ENCODE measurements at places on chromosomes 3 and 15. TPM values are rescaled to one million over a fixed set of nuclear protein-coding genes. Genes with fewer than 3 reads are reported as not detected.

GRCh38 chr3:196016059-196016458, 65.8 kb downstream of the TFRC start:
- DNase-seq, result no peak

- DNase-seq, result no peak
Observed at GRCh38 chr3:85258326-85258725, 299.5 kb downstream of the CADM2 start.

MKRN3 gene
- 12.4 TPM for total RNA-seq

REC114 gene
- total RNA-seq, result not detected

GRCh38 chr15:51680321-51680720, 982 bp upstream of the SCG3 start:
- no peak for DNase-seq

DNA sequence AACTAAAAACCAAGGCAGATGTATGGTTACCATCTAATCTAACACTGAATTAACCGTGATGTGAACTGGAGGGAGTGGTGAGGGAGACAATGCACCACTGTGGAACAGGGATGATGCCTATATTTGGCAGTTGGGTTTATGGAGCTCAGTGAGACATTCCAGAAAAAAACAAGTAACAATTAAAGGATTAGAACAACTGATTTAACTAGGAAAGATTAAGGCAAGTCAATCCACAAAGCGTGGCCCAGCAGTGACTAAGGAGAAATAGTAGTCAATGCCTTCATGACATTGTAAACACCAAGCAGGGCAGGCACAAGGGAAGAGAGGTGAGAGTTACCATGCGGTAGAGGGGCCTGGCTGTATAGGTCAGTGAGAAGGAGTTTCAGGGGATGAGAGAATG, 38.1 kb downstream of the CHAC1 start:
- DNase-seq, result no peak

- DNase-seq, result no peak
Observed at GRCh38 chr15:29622637-29623036, 199.6 kb downstream of the TJP1 start.

DNA sequence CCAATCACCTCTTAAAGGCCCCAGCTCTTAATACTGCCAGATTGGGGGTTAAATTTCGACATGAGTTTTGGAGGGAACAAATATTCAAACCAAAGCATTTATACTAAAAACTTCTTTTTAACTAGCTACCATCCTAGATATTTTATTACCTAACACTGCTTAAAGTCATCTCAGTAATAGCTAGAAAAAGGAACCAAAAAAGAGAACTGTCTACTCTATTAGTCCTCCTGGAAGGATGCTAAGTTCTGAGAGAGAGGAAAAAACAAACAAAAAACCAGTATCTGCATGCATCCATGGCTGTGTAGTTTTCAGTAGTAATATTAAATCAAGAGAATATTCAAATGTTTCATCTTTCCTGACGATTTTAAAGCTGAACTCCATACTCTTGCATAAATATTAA, 5.8 kb downstream of the CPOX start:
- no peak for DNase-seq

DNA sequence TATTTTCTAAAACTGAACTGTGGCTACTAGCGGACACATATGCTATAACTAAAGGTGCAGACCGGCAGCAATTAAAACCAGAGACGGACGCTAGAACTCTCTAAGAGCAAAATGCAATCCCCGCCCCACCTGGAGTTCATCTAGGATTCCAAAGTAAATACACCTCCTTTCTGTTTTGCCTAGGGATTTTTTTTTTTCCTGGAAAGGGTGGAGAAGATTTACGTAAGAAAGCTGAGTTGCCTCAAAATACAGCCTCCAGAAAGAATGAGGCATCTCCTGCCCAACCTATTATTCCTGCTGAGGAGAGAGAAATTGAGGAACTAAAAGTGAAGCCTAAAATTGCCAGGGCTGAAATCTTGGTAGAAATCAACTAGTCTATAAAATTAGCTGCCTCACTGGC, 150.2 kb downstream of the TP63 start:
- no peak for DNase-seq

GOLGA6L7 gene
- total RNA-seq, result not detected

PROS1 gene
- total RNA-seq, result 5.4 TPM

DNA sequence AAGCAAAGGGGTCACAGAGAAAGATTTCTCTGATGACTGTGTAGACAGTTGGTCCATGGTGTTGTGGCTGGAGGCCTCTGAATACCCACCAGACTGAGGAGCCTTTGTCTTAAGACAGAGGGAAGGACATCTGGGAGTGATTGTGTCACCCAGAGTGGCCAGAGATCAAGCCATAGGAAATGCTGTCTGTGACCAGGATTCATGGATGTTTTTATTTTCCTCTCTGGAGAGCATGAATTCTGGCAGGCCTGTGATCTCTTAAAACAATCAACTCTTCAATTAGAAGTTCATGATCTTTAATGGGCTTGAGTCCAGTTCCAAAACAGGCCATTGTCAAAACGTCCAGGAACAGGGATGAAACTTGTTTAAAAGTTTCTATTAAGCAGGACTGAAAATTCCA, 198.9 kb upstream of the CTDSPL start:
- no peak for DNase-seq

RARRES1 gene
- total RNA-seq, result not detected

FBXW12 gene
- not detected for total RNA-seq

- DNase-seq, result peak; percentile 34
Observed at GRCh38 chr3:129291236-129291886, 12.7 kb downstream of the HMCES start.

TGM5 gene
- not detected for total RNA-seq

DNA sequence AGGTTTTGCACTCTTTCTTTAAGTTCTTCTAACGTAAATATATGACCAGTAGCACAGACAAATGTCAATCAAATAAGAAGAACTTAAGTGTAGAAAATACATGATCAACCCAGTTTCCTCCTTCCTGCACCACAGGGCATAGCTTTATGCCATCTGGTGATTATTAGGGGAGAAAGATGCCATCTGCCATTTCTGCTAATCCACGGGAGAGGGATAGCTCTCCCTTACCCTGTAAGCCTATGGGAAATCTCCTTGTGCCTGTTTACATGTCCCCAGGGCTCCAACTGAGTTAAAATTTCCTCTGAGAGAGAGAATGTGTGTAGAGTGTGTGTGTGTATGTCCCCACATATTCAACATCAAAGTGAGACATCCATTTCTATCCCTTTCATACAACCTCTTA, 135.9 kb downstream of the RSL24D1 start:
- DNase-seq, result no peak

- peak; percentile 76 for DNase-seq
Observed at GRCh38 chr3:140186421-140186920, 251.5 kb downstream of the CLSTN2 start.

COX5A gene
- total RNA-seq, result 426 TPM

DNA sequence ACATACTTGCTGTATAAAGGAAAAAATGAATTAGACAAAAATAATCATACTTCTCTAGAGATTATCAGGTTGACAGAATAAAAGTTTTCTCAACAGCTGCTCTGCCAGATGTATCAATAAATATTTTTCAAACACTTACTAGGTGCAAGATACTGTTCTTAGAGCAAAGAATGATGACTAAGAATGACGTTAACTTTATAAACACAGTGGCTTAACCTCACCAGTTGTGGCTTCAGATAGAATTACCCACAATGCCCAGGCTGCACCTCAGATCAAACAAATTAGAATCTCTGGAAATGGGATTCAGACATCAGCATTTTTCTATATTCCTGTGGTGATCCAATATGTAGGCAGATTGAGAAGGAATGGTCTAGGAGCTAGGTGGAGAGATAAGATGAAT, 422.4 kb upstream of the ATP11B start:
- DNase-seq, result no peak

DNA sequence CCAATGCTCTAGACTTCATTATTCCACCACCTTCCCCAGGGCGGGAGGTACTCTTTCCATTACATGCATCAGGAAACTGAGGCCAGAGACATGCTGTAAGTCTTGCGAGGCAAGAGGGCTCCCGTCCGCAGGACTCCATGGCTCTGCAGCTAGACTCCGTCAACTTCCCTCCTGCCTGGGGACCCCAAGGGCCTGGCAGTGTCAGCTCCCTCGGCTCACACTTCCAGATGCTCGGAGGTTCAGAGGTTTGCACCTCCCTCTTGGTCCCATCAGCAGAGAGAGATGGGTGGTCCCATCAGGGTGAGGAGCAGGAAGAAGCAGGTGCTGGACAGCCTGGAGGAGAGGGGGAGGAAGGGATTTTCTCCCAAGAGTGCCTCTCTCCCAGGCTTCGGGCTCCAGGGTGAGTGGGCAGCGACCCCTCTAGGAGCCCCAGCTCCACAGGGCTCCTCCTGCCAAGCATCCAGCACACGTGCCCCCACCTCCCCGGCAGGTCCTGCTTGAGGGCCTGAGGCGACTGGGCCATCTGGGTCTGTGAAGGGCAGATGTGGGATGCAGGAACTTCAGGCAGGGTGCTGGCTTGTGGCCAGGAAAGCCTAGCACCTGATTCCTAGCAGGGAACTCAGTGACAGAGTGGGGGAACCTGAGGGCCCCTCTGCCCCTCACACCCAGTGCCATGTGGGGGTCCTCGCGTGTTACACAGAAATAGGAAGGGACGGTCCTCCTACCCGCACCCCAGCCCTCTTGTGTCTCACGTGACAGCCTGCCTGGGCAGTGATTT, 9.3 kb downstream of the PAK6 start:
- no peak for DNase-seq

TM6SF1 gene
- 1.7 TPM for total RNA-seq

Data from MG63 (cell line).